ENCODE measurements at places on chromosomes 16 and 17. TPM values are rescaled to one million over a fixed set of nuclear protein-coding genes. Genes with fewer than 3 reads are reported as not detected.

DNA sequence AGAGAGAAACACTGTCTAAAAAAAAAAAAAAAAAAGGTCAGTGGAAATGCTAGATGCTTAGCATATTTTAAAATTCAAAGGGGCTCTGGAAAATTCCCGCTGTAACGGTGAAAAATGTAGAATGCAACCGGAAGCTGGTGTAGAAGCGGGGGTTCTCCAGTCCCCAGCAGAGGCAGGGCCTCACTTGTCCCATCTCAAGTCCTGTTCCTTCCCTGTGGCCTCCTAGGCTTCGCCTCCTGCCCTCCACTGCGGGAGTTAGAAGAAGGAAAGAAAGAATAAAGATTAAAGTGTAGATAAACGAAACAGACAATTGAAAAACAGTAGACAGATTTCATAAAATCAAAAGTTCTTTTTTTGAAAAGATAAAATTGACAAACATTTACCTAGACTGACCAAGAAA lies 14.8 kb upstream of the ZNF287 start:
- no peak for DNase-seq

- no peak for DNase-seq
Observed at GRCh38 chr16:24348545-24349290, 92.6 kb downstream of the CACNG3 start.

The SLC26A11 gene
- polyA plus RNA-seq, result 13.1 TPM

DNA sequence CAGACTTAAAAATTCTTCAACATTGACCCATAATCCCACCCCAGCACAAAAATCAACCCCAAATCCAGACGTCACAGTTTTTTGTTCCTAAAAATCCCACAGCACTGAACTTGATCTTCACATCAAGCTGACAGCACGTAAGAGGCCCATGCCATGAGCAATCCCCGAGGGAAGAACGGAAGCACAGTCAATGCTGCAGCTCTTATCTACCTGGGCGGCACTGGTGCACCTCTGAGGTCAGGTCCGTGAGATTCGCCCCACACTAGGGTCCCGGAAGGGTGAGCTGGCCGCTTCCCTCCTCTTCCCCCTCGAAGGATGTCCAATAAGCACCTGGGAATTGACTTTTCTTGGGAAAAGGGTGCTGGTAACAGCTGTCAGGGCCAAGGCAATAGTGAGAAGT lies 11.3 kb upstream of the ITGAE start:
- no peak for DNase-seq

GRCh38 chr17:79147746-79148506 lies 73.3 kb downstream of the ENGASE start:
- DNase-seq, result no peak

DNA sequence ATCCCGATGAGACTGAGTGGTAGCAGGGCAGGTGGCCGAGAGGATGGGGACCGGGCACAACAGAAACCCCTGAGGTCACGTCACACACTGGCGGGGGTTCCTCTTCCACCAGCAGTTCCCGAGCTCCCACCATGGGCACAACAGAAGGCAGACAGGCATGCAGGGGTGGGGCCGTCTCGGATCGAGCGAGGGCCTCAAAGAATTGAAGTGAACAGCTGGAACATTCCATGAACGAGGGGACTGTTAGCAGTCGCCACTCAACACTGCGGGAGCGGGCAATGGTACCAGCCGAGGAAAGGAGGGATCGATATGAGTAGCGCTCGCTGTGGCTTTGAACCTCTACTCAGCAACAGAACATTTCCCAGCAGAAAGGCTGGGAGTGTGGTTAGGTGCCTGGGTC lies 5.3 kb downstream of the CEP131 start:
- no peak for DNase-seq

GRCh38 chr17:73271072-73271471 lies 9.4 kb upstream of the CPSF4L start:
- DNase-seq, result no peak

The KLHL10 gene
- polyA plus RNA-seq, result 0.12 TPM

DNA sequence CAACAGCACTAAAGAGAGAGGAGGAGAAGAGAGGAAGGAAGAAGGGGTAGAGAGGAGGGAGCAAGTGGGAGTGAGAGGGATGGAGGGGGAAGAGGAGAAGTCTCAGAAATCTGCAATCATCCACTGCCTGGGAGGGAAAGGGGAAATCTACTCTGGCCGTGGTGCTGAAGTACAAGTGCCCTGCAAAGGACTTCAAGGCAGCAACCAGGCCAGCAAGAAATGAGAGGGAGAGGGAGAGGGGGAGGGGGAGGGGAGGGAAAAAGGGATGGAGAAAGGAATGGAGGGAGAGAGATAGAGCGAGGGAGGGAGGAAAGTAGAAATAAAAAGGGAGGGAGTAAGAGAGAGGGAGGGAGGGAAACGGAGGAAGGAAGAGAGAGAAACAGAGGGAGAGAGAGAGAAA lies 130.8 kb upstream of the EEF2KMT start:
- DNase-seq, result no peak

- DNase-seq, result no peak
Observed at GRCh38 chr16:20897922-20898321, 2.2 kb downstream of the DCUN1D3 start.

- DNase-seq, result no peak
Observed at GRCh38 chr17:55424893-55425540, 3.4 kb upstream of the MMD start.

The TEKT5 gene
- 0.09 TPM for polyA plus RNA-seq

The SEPTIN1 gene
- 0.73 TPM for polyA plus RNA-seq

GRCh38 chr16:53433509-53433908 lies 762 bp upstream of the RBL2 start:
- no peak for DNase-seq

The RNF112 gene
- 2.7 TPM for polyA plus RNA-seq

DNA sequence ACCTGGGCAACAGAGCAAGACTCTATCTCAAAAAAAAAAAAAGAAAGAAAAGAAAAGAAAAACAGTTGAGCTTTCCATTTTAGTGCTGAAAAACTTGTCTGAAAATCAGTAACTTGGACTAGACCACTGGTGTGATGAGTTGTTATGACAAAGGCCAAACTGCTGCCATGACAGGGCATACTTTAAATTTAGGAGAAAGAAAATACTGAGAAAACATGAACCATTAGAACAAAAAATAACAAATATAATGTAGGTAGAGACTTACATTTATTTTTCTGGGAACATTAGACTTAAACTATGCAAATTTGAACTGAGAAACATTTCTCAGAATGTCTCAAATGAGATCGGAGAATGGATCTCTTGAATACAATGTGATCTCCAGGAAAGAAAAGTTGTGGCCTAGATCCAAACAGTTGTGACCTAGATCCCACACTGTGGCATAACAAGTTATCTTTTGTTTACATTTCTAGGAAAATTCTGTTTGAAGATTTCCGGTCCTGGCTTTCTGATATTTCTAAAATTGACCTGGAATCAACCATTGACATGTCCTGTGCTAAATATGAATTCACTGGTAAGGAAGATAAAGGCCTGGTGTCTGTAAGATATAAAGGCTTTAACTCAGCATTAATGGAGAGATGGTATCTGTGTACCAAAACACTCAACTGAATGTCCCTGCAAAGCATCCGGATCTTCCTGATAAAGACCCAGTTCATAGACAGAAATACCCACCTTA lies 10.9 kb downstream of the OGFOD1 start:
- no peak for DNase-seq

DNA sequence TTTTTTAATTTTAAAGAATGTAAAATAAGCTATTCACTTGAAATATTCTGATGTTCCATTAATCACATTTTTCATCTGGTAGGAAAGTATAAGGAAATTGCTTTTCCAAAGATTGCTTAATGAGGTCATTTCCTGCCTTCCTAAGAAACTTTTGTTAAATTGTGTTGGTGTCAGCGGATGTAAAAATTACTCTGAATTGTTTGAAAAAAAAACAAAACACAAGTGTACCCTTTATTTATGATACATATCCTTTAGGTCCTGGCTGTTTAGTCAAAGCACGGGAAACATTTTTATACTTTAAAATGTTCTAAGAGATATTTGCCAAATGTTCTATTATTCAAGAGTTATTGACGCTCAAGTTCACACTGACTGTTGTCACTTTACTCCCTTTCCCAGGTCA lies 1357.4 kb upstream of the GOT2 start:
- DNase-seq, result no peak

GRCh38 chr16:55056585-55057401 lies 126.1 kb downstream of the IRX5 start:
- DNase-seq, result peak; percentile 27

GRCh38 chr16:19505600-19506303 lies 16.1 kb downstream of the GDE1 start:
- DNase-seq, result no peak

The HS3ST3A1 gene
- not detected for polyA plus RNA-seq

The KRTAP9-8 gene
- not detected for polyA plus RNA-seq

The KRT28 gene
- not detected for polyA plus RNA-seq

- DNase-seq, result no peak
Observed at GRCh38 chr16:11903906-11904305, 11.8 kb downstream of the GSPT1 start.

DNA sequence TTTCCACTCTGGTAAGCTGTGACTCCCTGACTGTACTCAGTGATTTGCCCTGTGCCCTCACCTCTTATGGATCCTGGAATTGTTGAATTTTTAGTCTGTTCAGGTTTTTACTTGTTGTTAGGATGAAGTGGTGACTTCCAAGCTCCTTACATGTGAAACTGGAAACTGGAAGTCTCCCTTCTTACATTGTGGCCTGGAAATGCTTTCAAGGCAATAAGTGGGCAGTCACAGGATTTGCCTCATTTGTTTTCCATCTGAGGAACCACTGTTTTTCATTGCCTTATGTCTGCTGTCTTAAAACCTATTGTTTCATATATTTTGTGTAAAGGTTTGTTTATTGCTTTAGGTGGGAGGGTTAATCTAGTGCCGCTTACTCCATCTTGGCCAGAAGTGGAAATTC lies 155.8 kb downstream of the CYB561 start:
- DNase-seq, result no peak

The E2F4 gene
- polyA plus RNA-seq, result 66.0 TPM

- DNase-seq, result no peak
Observed at GRCh38 chr16:2250652-2251295, 613 bp downstream of the ECI1 start.

DNA sequence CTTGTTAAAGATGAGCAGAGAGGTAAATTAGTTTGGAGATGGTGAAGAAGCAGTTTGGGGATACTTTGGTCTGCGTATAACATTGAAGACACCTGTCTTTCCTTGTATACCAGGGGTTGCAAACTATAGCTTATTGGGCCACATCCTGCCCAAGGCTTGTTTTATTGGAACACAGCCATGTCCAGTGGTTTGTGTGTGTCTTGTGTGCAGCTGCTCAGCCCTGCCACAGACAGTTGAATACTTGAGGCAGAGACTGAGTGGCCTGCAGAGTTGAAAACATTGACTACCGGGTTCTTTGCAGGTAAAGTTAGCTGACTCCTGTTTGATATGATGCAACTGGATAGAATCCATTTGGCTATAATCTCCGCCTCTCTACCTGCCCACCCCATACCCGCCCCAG lies 224.4 kb downstream of the PRKCA start:
- no peak for DNase-seq

- DNase-seq, result no peak
Observed at GRCh38 chr17:29802246-29802645, 127.8 kb downstream of the SSH2 start.

GRCh38 chr16:69483611-69484010 lies 59.2 kb downstream of the CYB5B start:
- DNase-seq, result no peak

GRCh38 chr17:50214976-50215760 lies 13.7 kb upstream of the COL1A1 start:
- no peak for DNase-seq

DNA sequence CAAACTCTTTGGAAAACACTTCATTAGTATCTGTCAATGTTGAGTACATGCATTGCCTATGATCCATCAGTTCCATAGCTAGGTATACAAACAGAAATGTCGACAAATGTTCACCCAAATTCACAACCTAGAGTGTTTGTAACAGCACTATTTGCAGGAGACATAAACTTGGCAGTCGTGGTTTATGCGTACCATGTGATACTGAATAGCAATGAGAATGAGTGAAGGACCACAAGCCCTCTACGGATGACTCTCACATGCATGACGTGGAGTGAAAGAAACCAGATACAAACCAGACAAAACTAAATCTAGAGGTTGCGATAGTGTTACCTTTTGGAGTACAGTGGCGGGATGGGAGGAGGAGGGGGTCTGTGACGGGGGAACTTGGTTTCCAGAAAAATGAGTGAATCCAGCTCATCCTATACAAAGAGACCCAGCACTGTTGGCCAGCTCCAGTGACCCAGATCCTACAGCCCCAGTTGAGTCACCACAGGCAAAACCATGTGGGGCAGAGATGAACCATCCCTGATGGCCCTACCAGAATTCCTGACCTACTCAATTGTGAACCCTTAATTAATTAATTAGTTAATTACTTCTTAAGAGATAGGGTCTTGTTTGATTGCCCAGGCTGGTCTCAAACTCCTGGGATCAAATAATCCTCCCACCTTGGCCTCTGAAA lies 15.9 kb upstream of the ULK2 start:
- DNase-seq, result no peak

GRCh38 chr17:63558441-63558840 lies 8.2 kb downstream of the DCAF7 start:
- no peak for DNase-seq

GRCh38 chr17:1997927-1998742 lies 27.0 kb downstream of the RTN4RL1 start:
- peak; percentile 71 for DNase-seq

DNA sequence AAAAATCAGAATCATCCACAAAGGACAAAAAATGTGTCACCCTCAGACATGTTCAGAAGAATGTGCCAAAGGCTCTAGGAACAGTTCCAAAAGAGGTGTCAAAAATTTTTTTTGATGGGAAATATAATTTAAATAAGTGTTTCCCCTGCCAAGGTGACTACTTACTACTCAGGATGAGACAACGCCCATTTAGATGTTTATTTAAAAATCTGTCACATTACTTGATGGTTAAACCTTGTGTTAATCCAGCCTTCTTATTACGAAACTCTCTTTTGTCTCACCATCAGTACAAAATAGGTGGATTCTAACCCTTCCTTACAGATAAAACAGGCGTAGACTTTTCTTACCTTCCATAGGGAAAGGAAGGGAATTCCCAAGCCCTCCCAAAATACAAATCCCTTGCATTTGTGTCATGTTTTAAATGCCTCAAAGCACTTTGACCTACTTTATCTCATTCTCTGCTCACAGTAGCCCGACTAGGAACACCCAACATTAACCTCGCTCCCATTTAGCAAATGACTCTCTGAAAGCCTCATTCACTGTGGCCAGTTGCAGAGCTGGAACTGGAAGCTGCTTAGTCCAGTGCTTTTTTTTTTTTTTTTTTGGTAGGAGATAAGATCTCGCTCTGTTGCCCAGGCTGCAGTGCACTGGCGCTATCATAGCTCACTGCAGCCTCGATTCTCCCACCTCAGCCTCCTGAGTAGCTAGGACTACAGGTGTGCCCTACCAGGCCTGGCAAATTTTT lies 5.8 kb upstream of the GNA13 start:
- no peak for DNase-seq

- no peak for DNase-seq
Observed at GRCh38 chr17:44614862-44615261, 41.4 kb upstream of the MEIOC start.

Measured in A549 (cell line).